ENCODE measurements at places on chromosomes 1 and 21.

DNA sequence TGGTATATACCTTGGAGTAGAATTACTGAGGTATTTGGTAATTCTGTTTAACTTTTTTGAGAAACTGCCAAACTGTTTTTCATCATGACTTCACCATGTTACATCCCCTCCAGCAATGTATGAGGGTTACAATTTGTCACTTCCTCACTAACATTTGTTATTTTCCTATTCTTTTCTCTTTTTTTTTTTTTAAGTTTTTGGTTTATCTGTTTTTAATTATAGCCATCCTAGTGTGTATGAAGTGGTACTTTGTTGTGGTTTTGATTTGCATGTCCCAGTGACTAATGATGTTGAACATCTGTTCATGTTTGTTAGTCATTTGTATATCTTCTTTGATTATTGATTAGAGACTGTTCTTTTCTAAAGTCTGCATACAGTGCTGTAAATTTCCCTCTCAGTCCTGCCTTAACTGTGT lies 147.3 kb downstream of the HS2ST1 start:
- DNase-seq, result peak; percentile 57

GRCh38 chr1:111497592-111497991 lies 5.8 kb downstream of the ADORA3 start:
- no peak for DNase-seq

DNA sequence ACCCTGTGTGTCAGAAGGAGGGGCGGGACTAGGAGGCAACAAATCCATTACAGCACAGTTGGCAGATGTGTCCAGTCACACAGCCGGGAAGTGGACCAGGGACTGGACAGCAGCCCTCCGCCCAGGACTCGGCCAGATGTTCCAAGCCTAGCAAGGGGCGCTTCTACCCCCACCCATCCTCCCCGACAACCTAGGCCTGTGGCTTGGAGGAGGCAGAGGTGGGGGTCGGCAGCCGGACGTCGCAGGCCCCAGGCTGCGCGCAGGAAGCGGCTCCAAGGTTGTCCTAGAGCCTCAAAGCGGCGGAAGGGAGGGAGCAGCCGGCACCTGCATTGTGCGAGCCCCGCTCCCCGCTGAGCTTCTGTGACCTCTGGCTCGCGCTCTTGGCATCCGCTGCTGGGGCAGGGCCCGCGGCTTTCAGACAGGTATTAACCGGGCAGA lies 20.6 kb upstream of the MYCL start:
- no peak for DNase-seq

DNA sequence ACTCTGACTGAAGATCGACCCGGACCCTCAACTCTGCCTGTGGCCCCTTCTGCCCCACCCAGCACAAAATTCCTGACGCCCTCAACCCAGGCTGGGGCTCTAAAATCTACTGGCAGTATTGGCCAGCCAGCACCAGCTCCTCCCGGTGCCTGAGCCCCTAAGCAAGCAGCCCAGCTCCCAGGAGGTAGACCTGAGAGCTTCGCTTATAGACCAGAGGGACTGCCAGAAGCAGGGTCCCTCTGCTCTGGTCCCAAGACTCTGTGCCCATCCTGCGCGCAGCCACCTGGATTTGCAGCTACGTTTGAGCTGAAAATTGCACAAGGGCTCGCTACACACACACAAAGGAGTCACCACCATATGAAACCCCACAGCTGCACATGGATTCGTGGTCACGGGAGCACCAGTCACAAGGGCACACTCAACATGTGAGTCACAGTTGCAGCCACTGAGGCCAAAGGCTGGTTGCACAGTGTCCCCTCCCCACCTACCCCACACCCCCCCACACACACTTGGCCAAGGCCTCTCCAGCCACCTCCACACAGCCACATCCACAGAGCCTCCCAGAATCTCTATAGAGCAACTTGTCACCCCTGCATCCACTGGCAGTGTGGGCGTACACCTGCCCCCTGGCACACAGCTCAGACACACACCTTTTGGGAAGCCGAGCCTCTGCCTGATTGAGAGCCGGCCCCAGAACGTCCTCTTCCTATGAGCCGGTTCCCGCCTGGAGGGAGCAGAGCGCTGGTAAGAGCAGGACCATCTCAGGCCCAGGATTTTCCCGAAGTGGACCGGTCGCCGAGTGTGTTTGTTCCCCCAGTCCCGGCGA lies 1.1 kb upstream of the DMBX1 start:
- no peak for DNase-seq

- peak; percentile 97 for DNase-seq
Observed at GRCh38 chr21:32612075-32612998, at the start of gene CFAP298. CFAP298 (minus strand) TSS chr21:32612377; CDS start chr21:32612243, 134 bp downstream.

- DNase-seq, result no peak
Observed at GRCh38 chr1:47524272-47524671, 86.4 kb downstream of the FOXD2 start.

- DNase-seq, result peak; percentile 24
Observed at GRCh38 chr1:115642168-115643072, 650 bp downstream of the VANGL1 start.

DNA sequence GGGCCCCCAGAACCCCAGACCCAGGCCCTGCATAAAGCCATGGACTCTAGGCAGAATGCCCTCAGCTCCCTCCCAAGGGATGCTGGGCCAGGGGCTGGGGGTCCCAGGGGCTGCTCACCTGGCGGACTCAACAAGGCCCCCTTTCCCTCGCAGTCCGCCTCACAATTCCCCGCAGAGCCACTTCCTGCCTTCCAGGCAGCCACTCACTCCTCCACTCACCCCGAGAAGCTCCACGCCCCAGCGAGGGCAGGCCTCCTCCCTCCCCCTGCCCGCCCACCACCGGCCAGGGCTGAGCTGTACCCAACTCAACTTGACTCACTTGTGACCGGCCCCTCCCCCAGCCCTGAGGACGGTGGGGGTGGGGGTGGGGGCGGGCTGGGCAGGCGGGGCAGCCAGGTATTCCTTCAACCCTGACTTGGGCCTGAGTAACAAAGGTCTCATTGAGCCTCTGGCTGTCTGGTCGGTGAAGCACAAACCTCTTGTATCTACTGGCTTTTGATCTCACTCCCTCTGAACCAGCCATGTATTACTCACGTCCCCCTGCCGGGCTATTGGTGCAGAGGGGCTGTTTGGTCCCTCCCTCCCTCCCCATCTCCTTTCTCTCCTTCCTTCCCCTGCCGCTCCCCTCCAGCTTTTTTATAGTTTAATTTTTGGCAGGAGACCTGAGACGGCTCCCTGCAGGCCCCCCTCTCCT lies 5.9 kb downstream of the BLACAT1 start:
- no peak for DNase-seq

GRCh38 chr1:158969855-158970254 lies 38.5 kb downstream of the PYHIN1 start:
- no peak for DNase-seq

GRCh38 chr1:228094432-228095016 lies 8.6 kb downstream of the C1orf35 start:
- DNase-seq, result no peak

DNA sequence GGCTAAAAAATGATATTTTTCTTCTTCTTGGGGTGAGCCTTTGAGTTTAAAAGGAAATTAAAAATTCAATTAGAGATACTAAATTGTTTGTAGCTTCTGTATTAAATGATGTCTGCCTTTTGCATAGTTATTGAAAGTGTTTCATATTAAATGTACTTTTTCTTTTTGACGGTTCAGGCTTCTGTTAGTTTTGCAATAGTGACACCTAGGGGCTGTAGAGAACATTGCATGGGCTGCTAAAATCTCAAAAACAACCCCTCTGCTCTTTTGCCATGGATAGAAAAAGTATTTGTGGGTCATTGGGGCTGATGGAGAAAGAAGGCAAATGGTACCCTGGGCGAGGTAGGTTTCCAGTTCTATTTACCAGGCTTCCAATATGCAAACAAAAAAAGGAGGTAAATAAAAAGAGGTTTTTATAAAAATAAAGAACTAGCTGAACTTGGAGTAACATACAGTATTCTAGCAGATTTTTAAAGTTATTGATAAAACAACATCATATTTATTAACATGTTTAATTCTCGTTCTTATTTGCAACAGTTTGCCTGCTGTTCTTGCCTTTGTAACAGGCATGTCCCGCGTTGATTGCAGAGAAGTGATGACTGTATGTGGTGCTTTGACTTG lies 115.4 kb upstream of the HOOK1 start:
- peak; percentile 31 for DNase-seq

All from fibroblast of gingiva (primary cell).